ENCODE measurements at places on chromosomes 3 and 15. TPM values are rescaled to one million over a fixed set of nuclear protein-coding genes. Genes with fewer than 3 reads are reported as not detected.

The ARGFX gene
- not detected for polyA plus RNA-seq

GRCh38 chr3:144873066-144873465, 901.4 kb downstream of the DIPK2A start:
- DNase-seq = no peak

DNA sequence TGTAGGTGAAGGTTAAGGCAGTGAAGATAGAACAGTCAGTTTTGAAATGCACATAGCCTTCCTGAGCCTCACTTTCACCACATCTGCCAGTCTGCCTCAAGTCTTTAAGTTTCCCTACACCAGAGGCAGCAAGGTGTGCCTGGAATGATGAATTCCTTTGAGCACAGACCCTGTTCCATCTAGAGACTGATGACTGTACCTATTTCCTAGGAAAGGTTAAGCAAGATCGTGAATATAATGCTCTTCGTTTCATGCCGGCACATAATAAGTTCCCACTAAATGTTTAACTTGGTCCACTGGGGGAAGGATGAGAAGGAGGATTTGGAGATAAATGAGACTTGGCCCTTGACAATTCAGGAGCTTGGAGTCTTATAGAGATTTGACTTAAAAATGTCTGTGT, 141.9 kb downstream of the LPP start:
- no peak for DNase-seq

- no peak for DNase-seq
Observed at GRCh38 chr3:67808906-67809305, 154.5 kb upstream of the SUCLG2 start.

GRCh38 chr15:40770147-40770721, 454 bp downstream of the C15orf62 start:
- no peak for DNase-seq

The CDHR4 gene
- 0.10 TPM for polyA plus RNA-seq

GRCh38 chr15:96978937-96979473, 648.5 kb downstream of the NR2F2 start:
- no peak for DNase-seq
